ENCODE measurements at places on chromosomes 5 and 9. TPM values are rescaled to one million over a fixed set of nuclear protein-coding genes. Genes with fewer than 3 reads are reported as not detected.

GRCh38 chr5:157971571-157972216 is 112.7 kb upstream of the CLINT1 start:
- no peak for DNase-seq

- DNase-seq, result no peak
These were observed 118.7 kb downstream of the DROSHA start for GRCh38 chr5:31413030-31413812.

GRCh38 chr9:126388964-126389708 is 62.5 kb downstream of the MVB12B start:
- no peak for DNase-seq

GRCh38 chr9:75010570-75010969 is 17.5 kb downstream of the CARNMT1 start:
- no peak for DNase-seq

GRCh38 chr5:143923634-143924266 is 111.8 kb downstream of the HMHB1 start:
- no peak for DNase-seq

The PCDHB10 gene
- total RNA-seq, result 0.28 TPM

The DIPK1B gene
- 3.0 TPM for total RNA-seq

DNA sequence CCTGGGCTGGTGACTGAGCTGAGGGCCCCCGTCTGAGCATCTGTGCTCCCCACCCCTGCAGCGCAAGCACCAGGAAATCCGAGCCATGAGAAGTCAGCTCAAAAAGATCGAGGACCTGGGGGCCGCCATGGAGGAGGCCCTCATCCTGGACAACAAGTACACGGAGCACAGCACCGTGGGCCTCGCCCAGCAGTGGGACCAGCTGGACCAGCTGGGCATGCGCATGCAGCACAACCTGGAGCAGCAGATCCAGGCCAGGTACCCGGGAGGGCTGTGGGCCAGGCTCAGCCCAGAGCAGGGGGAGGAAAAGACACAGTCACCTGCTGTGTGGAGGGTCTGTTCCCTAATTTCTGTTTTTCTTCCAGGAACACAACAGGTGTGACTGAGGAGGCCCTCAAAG is 24.6 kb downstream of the DYNC2I2 start:
- no peak for DNase-seq

- no peak for DNase-seq
These were observed 127.4 kb upstream of the IFNE start for GRCh38 chr9:21609506-21609905.

GRCh38 chr9:35422346-35422745 is 67.6 kb upstream of the RUSC2 start:
- no peak for DNase-seq

The IL13 gene
- total RNA-seq, result not detected

The TERT gene
- 0.10 TPM for total RNA-seq

The ANKRD31 gene
- not detected for total RNA-seq

GRCh38 chr9:82764061-82764668 is 298.8 kb downstream of the RASEF start:
- DNase-seq, result no peak

The DNM1 gene
- 3.7 TPM for total RNA-seq
